Uterus (tissue), 4 donors: ENCODE measurements at places on chromosomes 12 and 14. TPM values are rescaled to one million over a fixed set of nuclear protein-coding genes. Genes with fewer than 3 reads are reported as not detected.

DNA sequence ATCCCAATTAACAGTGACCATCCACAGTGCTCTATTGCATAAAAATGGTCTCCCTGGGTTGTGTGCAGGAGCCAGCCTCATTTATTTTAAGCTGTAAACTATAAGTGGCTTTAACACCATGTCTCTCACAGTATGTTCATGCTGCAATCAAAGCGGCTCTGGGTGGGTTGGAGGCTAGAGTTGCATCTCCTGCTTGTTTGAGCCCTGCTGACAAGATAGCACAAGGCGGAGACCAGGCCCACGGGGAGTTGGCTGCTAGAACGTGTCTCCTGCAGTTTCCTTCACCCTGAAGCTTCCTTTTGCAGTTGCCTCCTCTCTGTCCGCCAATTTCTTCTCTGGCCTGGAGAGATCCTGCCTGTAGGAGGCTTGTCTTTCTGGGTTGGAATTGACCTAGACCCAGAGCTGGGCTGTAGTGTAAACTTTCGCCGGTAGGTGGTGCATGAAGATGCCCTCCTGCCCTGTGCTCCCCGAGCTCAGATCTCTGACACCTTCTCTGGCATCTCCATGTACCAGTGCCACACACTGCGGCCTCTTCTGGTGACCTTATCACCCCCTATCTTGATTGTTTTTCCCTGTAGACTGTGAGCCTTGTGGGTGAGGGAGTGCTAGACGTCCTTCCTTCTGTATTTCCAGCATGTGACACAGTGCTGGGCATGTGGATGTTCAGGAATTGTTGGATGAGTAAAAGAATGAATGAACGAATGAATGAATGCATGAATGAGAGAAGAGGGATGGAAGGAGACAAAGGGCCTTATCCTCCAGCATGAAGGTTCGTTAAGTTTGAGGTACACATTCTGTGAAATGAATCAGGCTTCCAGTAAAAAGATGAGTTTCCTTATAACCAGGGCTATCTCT lies 10.4 kb downstream of the OTUB2 start:
- H3K27ac ChIP-seq, result no peak overlapping the region
- peak; percentile 51 for DNase-seq
- no peaks in the 10 kb centered on the region for H3K27me3 ChIP-seq
- H3K4me1 ChIP-seq, result no peaks in the 10 kb centered on the region
- no peak overlapping the region for H3K4me3 ChIP-seq

GRCh38 chr14:77126461-77126990 lies 15.1 kb downstream of the ZDHHC22 start:
- peaks cover 8% of the 10 kb centered on the region for H3K4me1 ChIP-seq
- H3K27me3 ChIP-seq, result no peaks in the 10 kb centered on the region
- no peak overlapping the region for H3K27ac ChIP-seq

Gene HSP90B1
- 475 TPM for total RNA-seq

Gene DPPA3
- not detected for total RNA-seq

- H3K36me3 ChIP-seq, result no peaks in the 10 kb centered on the region
- H3K27me3 ChIP-seq, result no peaks in the 10 kb centered on the region
- H3K27ac ChIP-seq, result no peak overlapping the region
- H3K4me1 ChIP-seq, result no peaks in the 10 kb centered on the region
- no peak for DNase-seq
- H3K4me3 ChIP-seq, result no peak overlapping the region
Observed at GRCh38 chr14:69193721-69194120, 2.4 kb downstream of the EXD2 start.

- no peaks in the 10 kb centered on the region for H3K36me3 ChIP-seq
- no peaks in the 10 kb centered on the region for H3K4me1 ChIP-seq
- no peak for DNase-seq
- no peaks in the 10 kb centered on the region for H3K27me3 ChIP-seq
- peak overlapping the region; percentile 89 for H3K27ac ChIP-seq
Observed at GRCh38 chr14:73457924-73458182, 493 bp downstream of the NUMB start.

Gene TAS2R7
- not detected for total RNA-seq
